Stimulated activated CD4-positive, alpha-beta T cell treated with anti-CD3 and anti-CD28 coated beads, Interleukin-1b, Interleukin-23, amount 100 ng/mL, for 24 hours (primary cell): ENCODE measurements at places on chromosomes 7 and 10.

GRCh38 chr10:88642963-88643362, 21.3 kb upstream of the LIPF start:
- no peak for DNase-seq

DNA sequence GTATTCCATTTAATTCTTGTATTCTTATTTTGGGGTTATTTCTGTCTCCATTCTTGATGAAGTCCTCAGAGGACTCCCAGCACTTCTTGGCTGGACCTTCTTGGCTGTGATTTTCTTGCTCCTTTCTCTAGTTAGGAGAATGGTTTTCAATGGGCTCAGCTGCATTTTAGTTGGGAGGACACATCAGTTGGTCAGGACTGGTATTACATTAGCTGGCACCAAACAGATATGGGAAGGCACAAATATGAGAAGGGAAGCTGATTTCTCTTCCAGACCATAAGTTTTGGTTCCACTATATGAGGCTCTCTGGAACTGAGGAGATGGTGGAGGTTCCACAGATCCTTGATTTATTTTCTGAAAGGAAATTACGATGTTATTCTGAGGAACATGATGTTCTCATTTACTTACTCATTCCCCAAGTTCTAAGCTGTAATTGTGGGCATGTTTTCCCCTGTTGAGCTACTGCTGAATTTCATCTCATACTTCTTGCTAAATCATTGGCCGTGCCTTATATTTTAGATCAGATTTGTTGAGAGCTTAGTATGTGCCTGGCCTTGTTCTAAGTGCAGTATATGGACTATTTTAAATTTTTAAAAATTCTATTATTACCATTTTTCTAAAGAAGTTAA, 261.0 kb downstream of the THSD7A start:
- no peak for DNase-seq

DNA sequence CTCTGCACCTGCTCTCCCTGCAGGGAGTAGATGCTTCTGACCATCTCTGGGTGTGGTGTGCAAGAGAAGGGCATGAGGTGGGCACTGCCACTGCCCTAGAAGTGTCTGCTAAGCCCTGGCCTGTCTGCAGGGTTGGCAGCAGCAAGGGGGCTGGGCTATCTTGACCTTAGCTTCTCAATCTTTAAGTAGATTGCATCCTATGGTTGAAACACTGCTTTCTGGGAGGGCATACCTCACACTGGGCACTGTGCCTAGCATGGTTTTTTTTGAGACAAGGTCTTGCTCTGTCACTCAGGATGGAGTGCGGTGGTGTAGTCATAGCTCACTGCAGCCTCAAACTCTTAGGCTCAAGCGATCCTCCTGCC, 54.9 kb downstream of the CLIP2 start:
- DNase-seq = no peak

- DNase-seq = no peak
Observed at GRCh38 chr10:123889821-123890220, 1.8 kb downstream of the CPXM2 start.

DNA sequence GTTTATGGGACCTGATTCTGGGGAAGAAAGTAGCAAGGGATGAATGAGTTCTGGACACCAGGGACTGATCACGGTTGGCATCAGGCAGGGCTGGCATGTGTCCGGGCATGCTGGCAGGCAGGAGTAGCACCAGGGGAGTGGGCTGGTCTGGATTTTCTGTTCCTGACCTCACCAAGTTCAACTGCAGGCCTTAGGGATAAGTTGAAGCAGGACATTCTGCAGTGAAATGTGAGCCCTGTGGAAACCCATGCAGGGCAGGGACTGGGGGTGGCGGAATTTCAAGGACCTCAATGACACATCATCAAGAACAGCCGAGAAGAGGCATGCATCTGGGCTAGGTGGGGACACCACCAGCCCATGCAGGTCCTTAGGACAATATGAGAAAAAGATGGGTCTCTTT, 80.2 kb upstream of the ADAM12 start:
- no peak for DNase-seq

DNA sequence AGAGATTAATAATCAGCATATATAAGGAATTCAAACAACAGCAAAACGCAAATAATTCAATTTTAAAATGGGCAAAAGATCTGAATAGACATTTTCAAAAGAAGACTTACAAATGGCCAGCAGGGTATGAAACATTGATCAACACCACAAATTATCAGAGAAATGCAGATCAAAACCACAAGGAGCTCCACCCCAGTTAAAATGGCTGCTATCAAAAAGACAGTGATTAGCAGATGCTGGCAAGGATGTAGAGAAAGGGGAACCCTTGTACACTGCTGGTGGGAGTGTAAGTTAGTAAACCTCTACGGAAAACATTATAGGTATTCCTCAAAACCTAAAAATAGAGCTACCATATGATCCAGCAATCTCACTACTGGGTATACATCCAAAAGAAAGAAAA, 128.0 kb upstream of the CACUL1 start:
- no peak for DNase-seq

DNA sequence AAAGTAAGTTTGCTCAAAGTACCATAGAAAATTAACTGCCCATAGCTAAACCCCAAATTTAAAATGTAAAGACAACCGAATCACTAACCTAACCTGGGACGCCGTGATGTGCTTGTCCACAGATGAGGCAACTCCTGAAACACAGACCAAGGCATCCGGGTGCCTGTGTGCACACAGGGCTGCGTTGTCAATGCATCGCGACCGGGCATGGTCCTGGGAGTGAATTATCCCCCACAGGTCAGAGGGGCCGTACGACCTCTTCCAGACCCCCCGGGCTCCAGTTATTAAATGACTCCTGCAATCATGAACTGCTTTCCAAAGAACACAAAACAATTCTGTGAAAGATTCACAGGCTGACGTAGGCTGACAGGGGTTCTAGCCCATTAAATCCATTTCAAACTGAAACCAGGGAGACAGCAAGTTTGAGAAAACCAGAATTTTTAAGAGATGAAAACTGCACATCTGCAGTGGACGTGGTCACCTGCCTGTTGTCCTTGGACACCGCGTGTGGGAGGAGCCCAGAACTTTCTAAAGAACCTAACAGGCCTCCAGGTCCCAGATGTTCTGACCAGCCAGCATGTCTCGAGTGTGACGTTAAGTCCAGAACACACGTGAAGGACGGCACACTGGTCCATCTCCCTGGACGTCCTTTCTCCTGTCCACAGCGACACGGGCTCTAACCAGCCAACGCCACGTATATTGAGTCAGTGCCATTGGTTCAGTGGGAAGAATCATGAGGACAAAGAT, 297.8 kb downstream of the DNAJB6 start:
- no peak for DNase-seq

DNA sequence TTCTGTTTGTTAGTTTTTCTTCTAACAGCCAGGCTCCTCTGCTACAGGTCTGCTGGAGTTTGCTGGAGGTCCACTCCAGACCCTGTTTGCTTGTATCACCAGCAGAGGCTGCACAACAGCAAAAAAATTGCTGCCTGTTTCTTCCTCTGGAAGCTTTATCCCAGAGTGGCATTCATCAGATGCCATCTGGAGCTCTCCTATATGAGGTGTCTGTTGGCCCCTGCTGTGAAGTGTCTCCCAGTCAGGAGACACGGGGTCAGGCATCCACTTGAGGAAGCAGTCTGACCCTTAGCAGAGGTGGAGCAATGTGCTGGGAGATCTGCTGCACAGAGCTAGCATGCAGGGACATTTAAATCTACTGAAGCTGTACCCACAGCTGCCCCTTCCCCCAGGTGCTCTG, 26.7 kb upstream of the CROT start:
- DNase-seq = no peak

DNA sequence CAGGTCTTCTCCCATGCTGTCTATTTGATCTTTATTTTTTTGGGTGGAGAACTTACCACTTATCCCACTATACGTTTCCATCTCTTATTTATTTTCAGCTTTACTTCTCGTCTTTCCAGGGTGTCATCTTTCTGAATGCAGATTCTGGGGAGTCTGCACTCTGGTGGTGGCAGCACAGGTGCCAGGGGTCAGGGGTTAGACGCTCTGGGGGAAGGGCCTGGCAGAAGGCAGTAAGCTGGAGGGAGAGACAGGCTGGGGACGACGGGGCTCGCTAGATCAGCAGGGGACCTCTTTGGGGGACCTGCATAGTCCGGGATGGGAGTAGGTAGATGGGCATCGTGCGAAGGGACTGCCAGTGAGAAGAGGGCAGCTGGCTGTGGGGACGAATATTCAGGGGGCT, 22.3 kb downstream of the CHST12 start:
- DNase-seq = no peak

GRCh38 chr7:3065724-3066143, 22.1 kb upstream of the CARD11 start:
- DNase-seq = no peak

- DNase-seq = no peak
Observed at GRCh38 chr7:36084485-36085091, 68.5 kb upstream of the EEPD1 start.

DNA sequence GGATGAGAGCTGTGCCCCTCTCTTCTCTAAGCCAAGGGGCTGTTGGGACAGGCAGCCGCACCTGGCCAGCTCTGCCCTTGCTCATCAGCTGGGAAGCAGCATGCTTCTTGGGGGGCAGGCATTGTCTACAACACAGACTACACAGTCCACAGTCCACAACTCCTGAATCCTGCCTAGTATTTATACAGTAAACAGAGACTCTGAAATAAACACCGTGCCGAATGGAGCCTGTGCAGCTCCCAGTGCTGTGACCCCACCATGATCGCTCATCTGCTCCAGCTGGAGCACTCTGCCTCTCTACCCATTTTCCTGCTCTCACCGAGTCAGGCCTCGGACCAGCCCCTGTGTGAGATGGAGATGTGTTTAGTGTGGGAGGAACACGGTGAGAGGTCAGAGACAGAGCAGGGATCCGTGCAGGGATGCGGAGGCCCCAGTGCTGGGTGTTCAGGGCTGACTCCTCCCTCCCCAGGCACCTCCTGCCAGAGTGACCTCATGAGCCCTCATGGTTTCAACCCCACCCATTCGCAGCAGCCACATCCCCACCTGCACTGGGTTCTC, 608.0 kb downstream of the DNAJB6 start:
- no peak for DNase-seq

DNA sequence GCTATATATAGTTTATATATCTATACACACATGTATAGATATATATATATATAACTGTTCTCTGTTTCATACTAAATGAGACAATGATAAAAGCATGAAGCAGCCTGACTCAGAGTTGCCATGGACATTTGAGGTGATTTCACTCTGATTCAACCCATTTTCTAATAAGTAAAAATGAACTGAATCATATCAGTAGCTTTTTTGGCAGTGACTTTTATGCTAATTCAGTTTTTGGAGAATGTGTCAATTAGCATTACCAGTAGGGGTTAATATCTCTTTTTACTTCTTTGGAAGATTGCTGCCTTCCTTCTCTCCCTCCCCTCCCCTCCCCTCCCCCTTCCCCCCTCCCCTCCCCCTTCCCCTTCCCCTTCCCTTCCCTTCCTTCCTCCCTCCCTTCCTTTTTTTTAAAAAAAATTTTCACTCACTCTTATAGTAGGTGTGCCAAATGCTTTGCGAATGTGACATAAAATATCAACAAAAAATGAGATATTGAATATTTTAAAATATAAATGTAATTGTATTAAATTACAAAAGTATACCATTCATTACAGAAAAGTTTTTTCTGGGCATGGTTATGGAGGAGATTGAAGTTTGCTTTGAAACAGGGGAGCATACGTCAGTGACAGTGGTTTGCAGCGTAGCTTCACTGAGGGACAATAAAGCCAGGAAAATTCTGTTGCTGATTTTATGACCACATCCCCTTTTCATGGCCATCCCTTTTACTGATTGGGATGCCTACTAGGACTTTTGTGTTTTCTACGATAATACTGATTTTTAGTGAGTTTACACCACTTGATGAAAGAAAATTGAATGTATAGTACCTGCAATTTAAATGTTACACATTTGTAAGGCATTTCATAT, 64.0 kb upstream of the KLF6 start:
- DNase-seq = no peak

- no peak for DNase-seq
Observed at GRCh38 chr10:128664729-128665128, 538.5 kb upstream of the MKI67 start.

DNA sequence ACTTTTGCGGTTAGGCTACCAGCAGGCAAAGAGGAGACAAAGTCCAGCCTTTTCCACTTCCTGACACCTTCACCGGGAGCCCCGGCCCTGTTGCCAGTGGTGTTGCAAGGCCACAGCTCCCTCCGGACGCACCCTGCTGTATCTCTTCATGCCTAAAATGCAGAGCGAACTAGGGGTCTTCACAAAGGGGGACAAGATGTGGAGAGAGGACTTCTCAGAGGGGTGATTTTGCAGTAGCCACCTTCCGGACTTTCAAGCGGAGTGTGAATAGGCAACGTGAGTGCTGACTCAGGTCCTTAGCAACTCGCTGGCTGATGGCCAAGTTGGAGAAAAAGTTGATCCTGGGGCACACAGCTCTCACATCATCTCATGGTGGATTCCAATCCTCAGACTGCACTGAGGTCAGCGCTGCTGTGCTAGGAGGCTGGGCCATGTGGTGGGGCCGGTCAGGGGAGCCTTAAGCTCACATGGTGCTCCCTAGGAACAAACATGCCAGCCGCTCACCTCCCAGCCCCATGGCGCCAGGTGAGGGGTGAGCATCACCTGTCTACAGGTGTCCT, 166.3 kb downstream of the LCOR start:
- DNase-seq = no peak

DNA sequence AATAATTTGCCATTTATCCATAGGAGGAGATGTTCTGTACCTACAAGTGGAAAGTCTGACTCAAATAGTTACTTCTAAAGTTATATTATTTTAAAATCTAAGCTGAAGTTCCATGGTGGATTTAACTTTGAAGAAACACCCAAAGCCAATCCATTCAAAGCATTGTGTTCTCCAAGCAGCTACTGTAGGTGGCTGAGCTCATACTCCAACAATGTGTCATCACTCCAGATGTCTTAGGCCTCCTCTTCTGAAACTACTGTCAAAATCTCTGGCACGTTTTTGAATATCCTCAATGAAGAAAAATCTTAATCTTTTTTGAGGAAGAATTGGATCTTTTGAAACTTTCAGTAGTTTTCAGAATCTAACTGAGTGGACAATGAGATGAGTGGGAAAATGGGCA, 169.1 kb downstream of the PTEN start:
- no peak for DNase-seq

- DNase-seq = no peak
Observed at GRCh38 chr10:126124668-126125349, 228.4 kb downstream of the FANK1 start.

GRCh38 chr10:117439243-117439912, 64.1 kb upstream of the PDZD8 start:
- no peak for DNase-seq

DNA sequence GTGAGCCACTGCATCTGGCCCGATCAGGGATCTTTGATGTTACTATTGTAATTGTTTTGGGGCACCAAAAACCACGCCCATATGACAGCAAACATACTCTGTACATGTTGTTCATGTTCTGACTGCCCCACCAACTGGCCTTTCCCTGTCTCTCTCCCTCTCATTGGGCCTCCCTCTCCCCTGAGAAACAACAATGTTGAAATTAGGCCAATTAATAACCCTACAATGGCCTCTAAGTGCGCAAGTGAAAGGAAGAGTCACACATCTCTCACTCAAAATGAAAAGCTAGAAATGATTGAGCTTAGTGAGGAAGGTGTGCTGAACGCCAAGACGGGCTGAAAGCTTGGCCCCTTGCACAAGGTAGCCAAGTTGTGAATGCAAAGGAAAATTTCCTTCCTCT, 50.3 kb upstream of the SDK1 start:
- no peak for DNase-seq
